H1 (cell line): ENCODE measurements at places on chromosomes 4 and X. TPM values are rescaled to one million over a fixed set of nuclear protein-coding genes. Genes with fewer than 3 reads are reported as not detected.

DNA sequence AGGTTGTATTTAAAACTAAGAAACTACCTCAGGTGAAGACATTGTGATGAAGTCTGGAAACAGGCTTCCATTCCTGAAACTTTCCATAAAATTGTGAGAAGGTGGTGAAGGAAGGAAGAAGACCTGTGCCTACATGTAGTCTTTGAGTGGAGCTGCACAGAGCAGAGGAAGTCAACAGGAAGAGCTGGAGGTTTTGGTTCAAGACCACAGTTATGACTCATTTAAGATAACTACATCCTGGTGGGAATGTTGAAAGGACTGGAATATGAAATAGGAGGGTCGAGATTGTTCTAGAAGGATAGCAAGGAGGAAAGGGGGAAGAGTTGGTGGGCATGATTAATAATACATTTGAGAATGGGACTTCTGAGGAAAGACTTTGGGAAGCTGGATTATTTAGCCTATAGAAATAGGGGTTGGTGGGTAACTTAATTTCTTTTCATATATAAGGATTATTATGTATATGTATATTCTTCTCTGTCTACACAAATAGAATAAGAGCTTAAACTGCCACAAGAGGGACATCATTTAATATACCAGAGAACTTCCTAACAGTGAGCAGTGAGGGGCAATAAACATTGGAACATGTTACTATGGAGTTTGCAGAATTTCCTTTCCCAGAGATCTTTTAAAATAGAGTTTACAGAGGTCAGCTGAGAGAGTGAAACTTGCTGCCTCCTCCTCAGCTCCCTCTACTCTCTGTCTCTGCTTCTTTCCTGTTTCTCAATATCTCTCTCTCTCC lies 23.5 kb downstream of the AWAT2 start:
- DNase-seq: no peak

- no peak for DNase-seq
Observed at GRCh38 chr4:27594922-27595321, 734.3 kb downstream of the STIM2 start.

DNA sequence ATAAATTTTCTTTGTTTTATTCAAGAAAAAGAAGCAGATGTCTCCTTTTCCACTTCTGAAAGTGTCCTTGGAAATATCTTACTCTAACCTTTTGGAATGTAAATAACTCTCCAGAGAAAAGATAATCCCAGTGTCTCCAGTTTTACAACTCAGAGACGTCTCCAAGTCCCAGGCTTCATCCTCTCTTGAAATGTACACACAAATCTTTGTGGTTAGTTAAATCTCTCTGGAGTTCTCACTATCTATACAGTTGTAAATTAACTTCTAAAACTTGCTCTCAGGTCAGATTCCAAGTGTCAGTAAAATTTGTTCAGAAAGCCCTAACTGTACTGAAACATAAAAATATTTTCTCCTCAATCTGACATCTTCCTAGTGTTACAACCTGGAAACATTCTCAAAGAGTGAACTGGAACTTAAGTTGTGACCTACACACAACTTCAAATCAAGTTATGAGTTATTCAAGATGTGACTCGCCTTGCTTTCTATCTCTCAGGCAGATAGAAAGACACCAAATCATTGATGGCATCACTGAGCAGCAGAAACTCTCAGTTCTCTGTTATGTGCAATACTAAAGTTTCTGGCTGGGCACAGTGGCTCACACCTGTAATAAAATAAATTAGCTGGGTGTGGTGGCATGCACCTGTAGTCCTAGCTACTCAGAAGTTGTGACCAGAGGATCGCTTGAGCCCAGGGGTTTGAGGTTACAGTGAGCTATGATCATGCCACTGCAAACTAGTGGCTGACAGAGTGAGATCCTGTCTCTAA lies 284.2 kb downstream of the RCHY1 start:
- no peak for DNase-seq

GRCh38 chrX:71504346-71504745 lies 28.6 kb upstream of the OGT start:
- no peak for DNase-seq

DNA sequence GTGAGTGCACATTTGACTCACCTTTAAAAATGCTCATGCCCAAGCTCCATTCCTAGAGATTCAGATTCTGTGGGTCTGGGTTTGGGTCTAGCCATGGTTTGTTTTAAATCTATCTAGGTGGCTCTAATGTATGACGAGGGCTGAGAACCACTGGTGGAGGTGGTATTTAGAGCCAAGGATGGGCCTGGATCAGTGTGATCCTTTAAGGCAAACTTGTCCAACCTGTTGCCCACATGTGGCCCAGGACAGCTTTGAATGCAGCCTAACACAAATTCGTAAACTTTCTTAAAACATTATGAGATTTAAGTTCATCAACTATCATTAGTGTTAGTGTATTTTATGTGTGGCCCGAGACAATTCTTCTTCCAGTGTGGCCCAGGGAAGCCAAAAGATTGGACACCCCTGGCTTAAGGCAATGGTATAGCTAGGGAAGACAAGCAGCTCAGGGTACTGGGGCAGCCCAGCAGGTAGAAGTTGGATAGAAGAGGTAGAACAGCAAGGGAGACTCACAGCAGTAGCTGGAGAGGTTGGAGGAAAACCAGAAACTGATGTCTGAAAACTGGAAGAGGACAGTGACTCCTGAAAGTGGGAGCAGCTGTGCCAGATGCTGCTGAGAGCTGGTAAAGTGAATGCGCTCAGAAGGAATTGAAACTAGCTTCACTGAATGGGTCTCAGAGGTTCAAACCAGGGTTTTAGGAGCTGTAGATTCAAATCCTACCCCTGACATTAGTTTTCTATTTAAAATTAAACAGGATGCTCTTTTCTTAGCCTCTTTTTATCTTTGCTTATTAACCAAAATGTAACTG lies 18.2 kb downstream of the ADD1 start:
- DNase-seq: no peak

GRCh38 chr4:39998659-39999345 lies 21.1 kb upstream of the PDS5A start:
- no peak for DNase-seq

CT47B1 gene
- total RNA-seq: not detected in 2 replicates

RRH gene
- total RNA-seq: not detected in 2 replicates

REELD1 gene
- not detected in 2 replicates for total RNA-seq

TKTL2 gene
- not detected in 2 replicates for total RNA-seq

TCEAL7 gene
- total RNA-seq: 11.6 and 12.9 TPM in 2 replicates
